ENCODE measurements at places on chromosomes 6 and 20. TPM values are rescaled to one million over a fixed set of nuclear protein-coding genes. Genes with fewer than 3 reads are reported as not detected.

Gene SAMD5
- 31.7 TPM for total RNA-seq

Gene MAP7
- total RNA-seq: 6.8 TPM

Gene OPRM1
- total RNA-seq: not detected

Gene NNAT
- total RNA-seq: 1.5 TPM

Gene STMND1
- not detected for total RNA-seq

Gene ANKRD66
- total RNA-seq: not detected

Gene MCM3
- total RNA-seq: 90.4 TPM

Gene ZBTB24
- 12.6 TPM for total RNA-seq

Gene FLRT3
- total RNA-seq: not detected

Gene NKAIN4
- total RNA-seq: not detected

Gene DEF6
- 4.9 TPM for total RNA-seq

Gene ZFP57
- 0.24 TPM for total RNA-seq

Gene COL21A1
- 2.4 TPM for total RNA-seq

Gene SLC12A5
- not detected for total RNA-seq

Gene NEURL2
- total RNA-seq: 11.5 TPM

Gene GPLD1
- total RNA-seq: 6.5 TPM

Gene TTK
- total RNA-seq: not detected

Gene CCR6
- not detected for total RNA-seq

Gene SEL1L2
- 3.8 TPM for total RNA-seq

Gene ALDH8A1
- not detected for total RNA-seq

Gene SSTR4
- total RNA-seq: not detected

Gene UBE2V1
- total RNA-seq: 45.6 TPM

Gene DSTN
- total RNA-seq: 674 TPM
